Glomerular endothelial cell (primary cell): ENCODE measurements at places on chromosomes 4 and X. TPM values are rescaled to one million over a fixed set of nuclear protein-coding genes. Genes with fewer than 3 reads are reported as not detected.

Gene LAMP2
- 195 and 215 TPM in 2 replicates for total RNA-seq

DNA sequence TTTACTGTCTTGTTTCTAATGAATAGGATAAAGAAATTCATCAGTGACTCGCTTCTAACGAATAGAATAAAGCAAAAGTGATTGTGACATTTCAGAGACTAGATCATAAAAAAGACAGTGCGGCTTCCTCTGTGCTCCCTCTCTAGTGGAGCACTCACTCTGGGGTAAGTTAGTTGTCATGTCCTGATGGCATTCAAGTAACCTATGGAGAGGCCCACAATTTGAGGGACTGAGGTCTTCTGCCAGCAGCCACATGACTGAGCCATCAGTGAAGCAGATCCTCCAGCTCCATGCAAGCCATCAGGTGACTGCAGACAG lies 72.4 kb downstream of the YIPF6 start:
- DNase-seq, result no peak

GRCh38 chrX:116607776-116608175 lies 145.0 kb upstream of the CT83 start:
- DNase-seq, result no peak

GRCh38 chr4:121428721-121429120 lies 47.9 kb upstream of the QRFPR start:
- peak; percentile 3 for DNase-seq

DNA sequence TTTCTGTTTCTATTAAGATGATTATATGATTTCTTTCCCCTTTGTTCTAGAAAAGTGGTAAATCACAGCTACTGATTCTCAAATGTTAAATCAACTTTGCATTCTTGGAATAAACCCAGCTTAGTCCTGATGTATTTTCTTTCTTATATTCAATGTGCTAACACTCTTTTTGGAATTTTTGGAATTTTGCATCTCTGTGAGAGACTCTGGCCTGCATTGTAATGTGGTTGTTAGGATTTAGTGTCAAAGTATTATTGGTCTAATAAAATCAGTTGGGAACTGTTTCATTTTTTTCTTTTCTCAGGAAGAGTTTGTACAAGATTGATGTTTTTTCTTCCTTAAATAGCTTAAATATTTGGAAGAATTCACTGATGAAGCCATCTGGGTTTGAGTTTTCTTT lies 109.6 kb downstream of the KIT start:
- DNase-seq, result no peak

Gene PPP2R3B
- 20.3 and 27.7 TPM in 2 replicates for total RNA-seq

Gene PAGE2
- not detected in 2 replicates for total RNA-seq

GRCh38 chrX:119206203-119206602 lies 29.9 kb upstream of the PGRMC1 start:
- no peak for DNase-seq

Gene PRRG3
- 0.99 TPM in 1 of 2 replicates, not detected in the other for total RNA-seq

DNA sequence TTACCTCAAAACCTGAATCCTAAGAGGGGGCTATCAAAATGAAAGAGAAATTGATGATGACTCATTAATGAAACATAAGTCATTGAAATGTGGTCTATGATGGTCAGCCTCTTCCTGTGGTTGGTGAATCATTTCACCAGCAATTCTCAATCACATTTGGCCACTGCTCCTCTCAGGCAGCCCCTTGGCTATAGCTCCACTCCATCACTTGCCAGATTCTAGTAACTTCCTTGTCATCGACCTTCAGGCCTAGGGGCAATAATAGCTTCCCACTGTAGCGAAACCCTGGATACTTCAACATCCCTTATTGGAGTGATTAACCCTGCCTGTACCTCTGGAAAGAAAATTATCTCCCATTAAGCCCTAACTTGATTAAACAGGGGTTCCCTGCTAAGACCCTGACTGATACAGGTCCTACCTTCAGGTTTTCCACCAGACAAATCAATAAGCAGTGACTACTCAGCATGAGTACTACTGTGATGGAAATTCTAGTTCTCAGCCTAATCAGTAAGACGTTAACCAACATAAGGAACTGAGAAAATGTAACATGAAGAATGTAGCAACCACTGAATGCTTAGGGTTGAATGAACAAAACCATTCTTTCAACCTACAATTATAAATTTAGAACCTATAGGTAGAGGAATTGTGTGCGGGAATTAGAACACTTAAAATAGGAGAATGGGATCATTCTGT lies 30.4 kb downstream of the ADH7 start:
- DNase-seq, result no peak

DNA sequence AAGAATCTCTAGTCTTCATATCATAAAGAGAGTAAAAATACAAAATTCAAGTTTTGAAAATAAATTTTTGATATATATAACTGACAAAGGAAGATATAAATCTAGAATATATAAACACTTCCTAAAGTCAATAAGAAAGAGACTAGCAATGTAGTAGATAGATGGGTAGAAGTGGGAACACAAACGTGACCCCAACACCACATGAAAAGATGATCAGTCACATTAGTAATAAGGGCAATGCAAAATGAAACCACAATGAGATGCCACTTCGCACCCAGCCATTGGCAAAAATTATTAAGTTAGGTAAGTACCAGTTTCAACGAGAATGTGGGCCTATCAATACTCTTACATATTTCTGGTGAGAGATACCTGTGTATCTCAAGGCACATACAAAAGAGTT lies 106.5 kb downstream of the EGF start:
- no peak for DNase-seq

Gene FAM241A
- total RNA-seq, result 14.6 and 15.7 TPM in 2 replicates

DNA sequence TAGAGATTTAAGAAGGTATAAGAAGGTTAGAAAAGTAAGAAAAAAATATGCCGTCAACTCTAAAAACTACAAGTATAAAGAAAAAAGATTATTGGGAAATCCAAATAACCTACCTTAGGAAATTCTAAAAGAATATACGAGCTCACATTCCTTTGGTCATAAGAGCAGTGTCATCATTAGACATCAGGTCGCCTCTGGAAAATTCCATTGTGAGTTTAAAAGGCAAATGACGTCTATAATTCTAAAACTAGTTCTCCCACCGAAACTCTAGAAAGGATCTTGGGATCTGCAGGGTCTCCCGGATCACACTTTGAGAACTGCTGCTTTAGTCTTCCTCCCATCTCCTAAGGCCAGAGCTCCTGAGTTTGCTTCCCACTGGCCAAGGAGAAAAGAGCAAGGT lies 518 bp upstream of the SAT1 start:
- no peak for DNase-seq

Gene SLC9A7
- 7.1 and 7.5 TPM in 2 replicates for total RNA-seq

DNA sequence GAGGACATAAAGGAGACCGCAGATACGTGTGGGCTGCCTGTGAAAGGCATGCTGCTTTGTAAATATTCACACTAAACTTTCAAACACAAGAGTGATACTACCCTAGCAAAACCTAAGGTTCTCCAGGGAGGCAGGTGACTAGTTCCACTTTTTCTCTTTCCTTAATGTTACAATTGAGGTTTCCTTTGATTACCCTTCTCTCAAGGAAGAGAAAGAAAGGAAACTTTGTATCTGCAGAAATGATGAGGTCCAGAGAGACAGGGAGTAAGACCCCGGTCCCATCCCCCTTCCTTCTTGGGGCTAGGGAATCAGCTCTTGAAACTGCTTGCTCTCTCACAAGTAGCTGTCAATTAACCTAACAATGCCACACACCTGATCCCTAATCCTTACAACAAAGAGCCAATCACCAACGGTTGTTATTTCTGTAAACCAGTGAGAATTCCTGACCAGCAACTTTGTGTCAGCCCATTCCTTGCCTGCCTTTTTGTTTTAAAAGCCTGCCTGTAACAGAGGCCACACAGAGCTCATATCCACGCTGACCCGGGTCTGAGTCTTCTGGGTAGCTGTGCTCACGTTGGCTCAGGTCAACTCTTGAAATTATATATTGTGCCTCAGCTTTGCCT lies 754.8 kb upstream of the FRG1 start:
- no peak for DNase-seq

Gene MAGEE1
- total RNA-seq, result 2.9 and 3.3 TPM in 2 replicates

DNA sequence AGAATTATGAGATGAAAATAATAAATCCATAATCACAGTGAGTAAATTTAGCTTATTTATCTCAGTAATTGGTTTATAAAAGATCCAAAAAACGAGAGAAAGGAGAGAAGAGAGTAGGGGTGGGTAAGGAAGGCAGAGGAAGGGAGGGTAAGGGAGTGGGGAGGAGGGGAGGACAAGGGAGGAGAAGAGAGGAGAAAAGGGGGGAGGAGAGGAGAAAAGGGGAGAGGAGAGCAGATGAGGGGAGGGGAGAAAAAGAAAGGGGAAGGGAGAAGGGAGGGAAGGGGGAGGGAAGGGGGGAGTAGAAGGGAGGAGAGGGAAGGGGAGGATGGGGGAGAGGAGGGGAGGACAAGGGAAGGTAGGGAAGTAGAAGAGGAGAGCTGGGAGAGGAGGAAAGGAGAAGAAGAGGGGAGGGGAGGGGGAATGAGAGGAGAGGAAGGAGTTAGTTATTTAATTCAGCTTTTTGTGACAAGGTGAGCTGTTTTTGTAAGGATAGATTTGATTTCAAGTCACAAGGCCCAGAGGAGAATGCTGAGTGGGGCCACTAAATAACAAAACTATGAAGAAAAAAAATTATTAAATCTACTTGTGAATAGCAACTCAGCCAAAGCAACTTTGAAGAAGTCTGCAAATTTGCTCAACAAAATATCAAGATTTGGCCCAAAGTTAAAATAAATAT lies 454.3 kb downstream of the ARAP2 start:
- no peak for DNase-seq

GRCh38 chrX:76454456-76454927 lies 27.0 kb downstream of the MAGEE1 start:
- no peak for DNase-seq

Gene GLRA2
- not detected in 2 replicates for total RNA-seq

GRCh38 chr4:163486321-163486720 lies 8.2 kb upstream of the TMA16 start:
- no peak for DNase-seq

- peak; percentile 7 for DNase-seq
These were observed 106.1 kb downstream of the PBDC1 start for GRCh38 chrX:76279007-76279406.

Gene NAA15
- total RNA-seq, result 24.0 and 29.5 TPM in 2 replicates

Gene MAGEA10
- total RNA-seq, result not detected in 2 replicates

DNA sequence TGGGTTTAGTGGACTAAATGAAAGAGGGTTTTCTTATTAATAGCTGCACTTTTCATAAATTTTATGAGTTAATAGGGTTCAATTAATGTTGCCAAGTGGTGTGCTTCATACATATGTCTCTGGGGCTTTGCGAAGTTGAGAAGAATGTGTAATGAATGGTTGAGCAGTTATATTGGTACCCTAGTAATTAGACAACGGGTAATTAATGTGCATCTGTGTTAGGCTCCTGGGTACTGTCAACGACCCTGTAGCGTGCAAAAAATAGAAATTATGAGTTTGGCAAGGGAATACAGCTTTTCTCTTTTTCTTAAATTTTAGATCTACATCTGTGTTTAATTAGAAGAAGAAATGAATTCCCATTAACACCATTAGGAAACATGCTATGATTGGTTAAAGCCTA lies 1027.7 kb downstream of the ARAP2 start:
- DNase-seq, result no peak

Gene ARSD
- total RNA-seq, result 27.4 and 32.5 TPM in 2 replicates

DNA sequence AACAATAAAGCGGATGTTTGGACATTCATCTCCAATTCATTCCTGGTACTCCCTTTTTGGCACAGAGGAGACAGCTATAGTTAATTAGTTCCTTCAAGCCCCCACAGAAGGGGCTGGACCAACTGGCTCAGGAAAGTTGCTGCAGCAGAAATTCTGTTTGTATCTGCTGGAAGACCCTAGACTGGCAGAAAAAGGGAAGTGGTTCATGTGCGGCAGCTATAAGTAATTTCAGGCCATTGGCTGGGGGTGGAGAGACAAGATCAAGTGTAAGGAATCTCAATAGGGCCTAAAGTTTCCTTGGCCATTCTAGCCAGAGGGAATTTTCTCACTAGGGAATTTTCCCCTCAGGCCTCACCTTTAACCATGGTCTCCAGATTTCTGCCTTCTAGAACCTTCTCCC lies 89.9 kb upstream of the DHX15 start:
- no peak for DNase-seq

- DNase-seq, result no peak
These were observed 697.8 kb upstream of the HS3ST1 start for GRCh38 chr4:12126474-12126873.

Gene UCP1
- total RNA-seq, result not detected in 2 replicates

Gene TRPC3
- total RNA-seq, result 0.18 TPM in 1 of 2 replicates, not detected in the other

Gene HSFX3
- total RNA-seq, result not detected in 2 replicates

GRCh38 chr4:17962171-17962570 lies 59.4 kb downstream of the LCORL start:
- no peak for DNase-seq

- DNase-seq, result no peak
These were observed 50.9 kb downstream of the PRKG2 start for GRCh38 chr4:81164126-81164525.

GRCh38 chr4:30989508-30989907 lies 269.3 kb downstream of the PCDH7 start:
- DNase-seq, result no peak

GRCh38 chr4:177596035-177596434 lies 153.8 kb upstream of the AGA start:
- no peak for DNase-seq

DNA sequence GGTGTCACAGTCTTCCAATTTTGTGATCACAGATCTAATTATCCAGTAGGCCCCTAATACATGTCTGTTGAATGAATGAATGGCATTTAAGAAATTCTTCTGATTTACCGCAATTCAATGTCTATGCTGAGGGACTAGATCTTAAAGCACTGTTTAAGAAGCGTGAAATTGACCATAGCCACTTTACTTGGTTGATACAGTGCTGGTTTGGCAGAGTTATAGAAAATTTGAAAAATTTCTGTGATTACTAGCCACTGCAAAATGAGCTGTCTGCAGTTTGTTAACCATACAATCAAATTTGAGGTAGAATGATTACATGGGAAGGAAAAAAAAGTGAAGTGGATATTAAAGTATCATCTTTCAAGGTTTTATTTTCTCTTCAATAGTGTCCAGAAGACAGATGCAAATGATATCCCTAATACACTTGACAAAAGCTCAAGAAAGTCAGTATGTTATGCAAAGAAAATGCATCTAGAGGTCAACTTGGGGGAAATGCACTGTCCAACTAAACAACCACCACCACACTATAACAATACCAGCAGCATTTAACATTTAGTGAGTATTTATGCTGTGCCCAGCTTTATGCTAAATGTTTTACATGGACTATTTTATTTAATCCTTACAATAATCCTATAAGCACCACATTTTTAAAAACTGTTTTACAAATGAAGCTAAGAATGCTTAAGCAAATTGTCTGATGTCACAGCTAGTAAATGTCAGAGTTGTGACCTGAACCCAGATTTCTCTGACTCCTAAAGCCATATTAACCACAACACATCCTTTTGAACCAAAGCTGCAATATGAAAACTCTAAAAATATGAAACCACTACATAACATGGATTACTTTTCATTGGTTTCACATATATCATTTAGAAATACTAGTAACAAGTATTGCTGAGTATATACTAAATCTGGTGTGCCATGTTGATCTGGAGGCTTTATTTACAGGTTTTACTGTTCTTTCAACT lies 217.9 kb upstream of the MAB21L2 start:
- DNase-seq, result no peak

GRCh38 chr4:108081256-108081655 lies 87.5 kb downstream of the LEF1 start:
- no peak for DNase-seq

- DNase-seq, result no peak
These were observed 10.7 kb upstream of the PASD1 start for GRCh38 chrX:151552743-151553142.

Gene CXXC4
- 0.05 and 0.06 TPM in 2 replicates for total RNA-seq
